Large intestine (tissue), 12 donors: ENCODE measurements at places on chromosomes 4 and X.

- no peak for DNase-seq
- no peak overlapping the region for H3K4me3 ChIP-seq
- no peaks in the 10 kb centered on the region for H3K27me3 ChIP-seq
- no peak overlapping the region for H3K27ac ChIP-seq
- H3K4me1 ChIP-seq = no peaks in the 10 kb centered on the region
These were observed 12.7 kb downstream of the MAD2L1 start for GRCh38 chr4:120053911-120054310.

- no peaks in the 10 kb centered on the region for H3K27me3 ChIP-seq
- H3K27ac ChIP-seq = no peak overlapping the region
- no peaks in the 10 kb centered on the region for H3K4me1 ChIP-seq
These were observed 69.9 kb downstream of the GASK1B start for GRCh38 chr4:158102904-158103303.

DNA sequence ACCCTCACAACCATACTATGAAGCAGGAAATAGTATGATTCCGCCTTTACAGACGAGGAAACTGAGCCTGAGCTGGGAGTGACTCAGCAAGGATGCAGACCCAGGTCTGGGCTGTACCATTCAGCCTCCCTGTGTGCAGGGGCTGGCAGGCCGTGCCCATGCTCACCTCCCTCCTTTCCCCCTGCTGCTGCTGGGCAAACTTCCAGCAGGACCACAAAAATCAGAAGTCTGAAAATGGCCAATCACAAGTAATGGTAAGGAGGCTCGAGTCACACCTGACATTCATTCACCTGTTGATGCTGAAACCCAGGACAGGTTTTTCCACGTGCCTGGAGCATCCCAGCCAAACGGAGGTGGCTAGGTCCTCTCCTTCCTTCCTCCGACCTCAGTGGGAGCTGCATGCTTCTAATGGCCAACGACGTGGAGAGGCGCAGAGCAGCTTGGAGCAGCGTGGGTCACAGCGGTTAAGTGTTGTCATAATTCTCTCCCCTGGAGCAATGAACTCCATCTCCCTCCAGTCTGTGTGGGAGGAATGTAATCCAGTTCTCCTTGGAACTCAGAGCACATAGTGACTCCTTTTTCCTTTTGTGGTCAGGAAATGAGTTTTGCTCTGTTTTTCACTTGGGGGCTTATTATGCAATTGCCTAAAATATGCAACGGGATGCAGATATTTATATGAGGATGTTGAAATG, 371.7 kb downstream of the BCOR start:
- no peaks in the 10 kb centered on the region for H3K27me3 ChIP-seq
- H3K36me3 ChIP-seq = no peaks in the 10 kb centered on the region

DNA sequence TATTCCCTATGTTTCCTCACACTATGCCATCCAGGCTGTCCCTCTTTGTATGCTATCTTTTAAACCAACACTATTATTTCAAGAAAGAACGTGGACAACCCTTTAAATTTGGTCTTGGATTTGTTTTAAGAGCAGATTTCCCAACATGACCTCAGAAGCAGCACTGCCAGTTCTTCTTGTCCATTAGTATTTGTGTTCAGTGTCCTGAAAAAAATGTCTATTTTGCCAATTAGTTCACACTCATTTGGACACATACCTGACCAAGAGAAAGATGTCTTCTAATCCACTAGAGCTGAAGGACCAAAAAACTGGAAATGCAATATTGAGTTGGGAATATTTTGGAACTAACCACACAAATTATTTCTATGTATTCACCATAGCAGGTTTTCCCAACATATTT, 223.2 kb upstream of the CNKSR2 start:
- no peaks in the 10 kb centered on the region for H3K4me1 ChIP-seq
- DNase-seq = no peak
- no peak overlapping the region for H3K27ac ChIP-seq
- H3K36me3 ChIP-seq = no peaks in the 10 kb centered on the region
